ENCODE measurements at places on chromosomes 1 and 21.

GRCh38 chr1:53321366-53321765, 6.5 kb downstream of the LRP8 start:
- no peak for DNase-seq

DNA sequence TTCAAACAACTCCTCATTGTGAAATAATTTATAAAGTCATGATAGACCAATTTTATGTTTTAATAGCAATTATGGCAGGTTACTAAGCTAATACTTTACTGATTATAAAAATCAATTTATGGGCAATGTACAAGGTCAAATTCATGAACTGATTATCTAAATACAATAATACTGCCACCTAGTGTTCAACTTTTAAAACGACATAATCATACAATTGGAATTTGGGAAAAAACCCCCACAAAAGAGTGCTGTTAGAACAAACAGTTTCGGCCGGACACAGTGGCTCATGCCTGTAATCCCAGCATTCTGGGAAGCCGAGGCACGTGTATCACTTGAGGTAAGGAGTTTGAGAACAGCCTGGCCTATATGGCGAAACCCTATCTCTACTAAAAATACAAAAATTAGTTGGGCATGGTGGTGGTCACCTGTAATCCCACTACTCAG, 14.0 kb downstream of the GTF2B start:
- no peak for DNase-seq

DNA sequence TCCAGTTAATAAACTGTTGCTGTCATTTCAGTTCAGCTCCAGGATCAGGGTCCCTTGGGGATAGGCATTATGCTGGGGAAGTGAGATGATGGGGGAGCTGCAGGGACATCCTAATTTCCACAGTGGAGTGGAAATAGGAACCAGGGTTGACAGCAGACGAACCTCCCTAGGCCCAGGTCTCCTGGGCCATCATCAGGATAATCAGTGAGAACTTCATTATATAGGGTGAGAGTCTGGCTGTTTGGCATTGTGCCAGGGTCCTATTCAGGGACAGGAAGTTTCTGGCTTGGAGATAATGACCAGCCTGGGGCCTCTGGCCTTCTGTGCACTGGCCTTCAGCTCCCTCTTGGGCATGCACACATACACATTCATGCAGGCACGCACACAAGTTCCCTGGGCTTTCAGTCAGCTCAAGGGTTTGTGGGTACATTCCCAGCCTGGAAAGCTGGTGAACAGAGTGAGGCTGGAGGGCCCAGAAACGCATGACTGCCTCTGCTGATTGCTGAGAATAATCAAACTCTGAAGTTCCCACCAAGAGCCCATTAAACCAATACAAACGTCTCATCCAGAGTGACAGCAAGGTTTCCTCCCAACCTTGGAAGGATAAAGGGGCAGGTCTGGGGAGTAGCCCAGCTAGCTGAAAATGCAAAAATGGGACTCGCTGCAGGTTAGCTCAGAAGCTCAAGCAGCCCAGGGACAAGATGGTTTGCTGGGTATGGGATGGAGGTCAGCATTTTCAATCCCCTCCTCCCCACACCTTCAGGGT, 13.9 kb upstream of the LRIG2 start:
- DNase-seq: no peak

- DNase-seq: no peak
Measured at GRCh38 chr1:217244971-217245370, 385.9 kb downstream of the GPATCH2 start.

- no peak for DNase-seq
Measured at GRCh38 chr21:16519036-16519435, 789.3 kb downstream of the USP25 start.

DNA sequence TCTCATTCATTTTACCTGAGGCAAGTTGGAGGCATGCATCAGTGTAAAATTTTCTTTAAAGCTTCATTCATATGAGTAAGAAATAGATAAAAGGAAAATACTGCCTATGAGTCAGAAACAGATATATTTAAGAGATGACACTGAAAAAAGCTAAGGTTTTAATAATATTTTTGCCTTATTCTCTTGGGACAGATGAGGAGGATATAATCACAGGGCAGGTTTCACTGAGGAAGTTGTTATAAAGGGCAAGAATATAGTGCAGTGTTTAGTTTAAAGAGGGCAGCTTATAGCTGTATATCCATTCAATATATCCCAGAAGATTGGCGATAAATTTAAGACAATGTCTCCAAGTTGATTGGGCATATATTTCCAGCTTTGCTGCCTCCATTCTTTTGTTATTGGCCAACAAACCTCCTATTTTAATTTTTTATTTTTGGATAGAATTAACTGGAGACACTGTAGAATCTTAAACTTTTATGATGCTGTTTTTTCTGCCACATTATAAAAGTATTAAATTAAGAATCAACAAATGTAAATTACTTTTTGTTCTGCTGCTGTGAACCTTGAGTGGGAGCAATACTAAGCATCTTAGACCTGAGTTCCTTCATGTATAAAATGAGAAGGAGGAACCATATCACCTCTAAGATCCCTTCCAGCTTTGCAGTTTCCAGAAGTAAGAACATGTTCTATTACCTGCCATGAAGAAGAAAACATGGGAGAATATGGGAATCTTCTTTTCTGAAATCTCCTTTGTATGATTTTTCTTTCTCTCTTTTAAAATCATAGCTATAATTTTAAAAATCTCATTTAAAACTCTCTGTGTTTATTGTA, 171.6 kb downstream of the S1PR1 start:
- no peak for DNase-seq

- no peak for DNase-seq
Measured at GRCh38 chr1:913491-914130, 10.1 kb upstream of the SAMD11 start.

DNA sequence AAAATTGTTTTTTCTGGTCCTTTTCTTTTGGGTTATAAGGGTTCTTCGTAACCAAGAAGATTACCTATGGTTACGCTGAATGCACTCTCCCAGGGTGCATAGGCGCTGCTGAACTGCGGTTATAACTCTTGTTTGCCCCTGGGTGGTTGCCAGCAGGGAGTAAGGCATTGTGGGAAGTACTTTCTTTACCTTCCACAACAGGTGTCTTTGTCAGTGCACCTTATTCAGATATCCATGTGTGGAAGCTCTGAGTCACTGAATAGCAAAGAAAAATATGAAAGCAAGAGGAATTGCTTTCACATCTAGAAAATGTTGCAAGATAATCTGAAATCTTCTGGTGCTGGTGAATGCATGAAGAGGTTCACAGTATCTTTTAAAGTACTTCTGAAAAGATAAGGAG, 124.4 kb upstream of the CACYBP start:
- DNase-seq: no peak

DNA sequence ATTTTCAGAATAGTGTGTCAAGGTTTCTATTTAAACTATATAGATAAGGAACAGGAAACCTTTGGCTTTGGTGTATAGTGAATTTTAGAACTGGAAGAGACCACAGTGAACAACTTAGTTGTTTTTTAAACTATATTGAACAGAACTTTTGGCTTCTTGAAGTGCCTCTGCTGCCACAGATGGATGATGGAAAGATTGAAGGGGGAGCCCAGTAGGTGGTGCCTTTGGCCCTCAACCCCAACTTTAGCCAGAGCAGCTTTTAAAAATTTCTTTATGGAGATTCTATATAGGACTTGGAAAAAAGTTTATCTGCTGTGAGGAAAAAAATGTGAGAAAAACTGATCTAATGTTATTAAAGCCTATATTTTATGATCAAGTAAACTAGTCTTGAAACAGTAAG, 50.2 kb downstream of the SWT1 start:
- no peak for DNase-seq

- DNase-seq: no peak
Measured at GRCh38 chr1:44154049-44154448, 12.6 kb upstream of the KLF18 start.

GRCh38 chr1:225883616-225884265, 1.6 kb upstream of the TMEM63A start:
- no peak for DNase-seq

DNA sequence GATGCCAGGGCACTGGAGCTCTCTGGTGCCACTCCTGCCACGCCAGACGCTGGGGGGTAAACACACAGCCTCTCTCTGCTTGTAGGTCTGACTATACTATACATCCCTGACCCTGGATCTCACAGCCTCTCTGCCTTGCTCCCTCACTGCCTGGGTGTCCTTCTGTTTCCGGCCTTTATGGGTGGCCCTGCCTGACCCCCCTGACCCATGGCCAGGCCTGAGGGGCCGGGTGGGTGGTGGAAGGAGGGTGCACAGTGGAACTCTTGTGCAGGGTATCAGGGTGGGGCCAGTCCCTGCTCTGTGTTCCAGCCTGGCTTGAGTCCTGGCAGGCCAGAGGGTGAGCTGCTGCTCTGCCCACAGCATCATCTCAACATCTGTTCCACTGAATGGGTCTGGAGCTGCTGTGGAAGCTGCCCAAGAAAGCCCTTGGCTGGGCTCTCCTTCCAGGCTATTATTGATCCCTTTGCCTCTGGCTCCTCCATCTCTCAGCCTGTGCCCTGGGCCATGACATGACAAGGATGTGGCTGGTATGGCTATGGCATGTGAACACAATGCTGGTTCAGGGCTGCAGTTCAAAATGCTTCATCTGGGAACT, 17.2 kb upstream of the SYNC start:
- DNase-seq: no peak

- DNase-seq: no peak
Measured at GRCh38 chr1:193729429-193729828, 543.0 kb upstream of the B3GALT2 start.

DNA sequence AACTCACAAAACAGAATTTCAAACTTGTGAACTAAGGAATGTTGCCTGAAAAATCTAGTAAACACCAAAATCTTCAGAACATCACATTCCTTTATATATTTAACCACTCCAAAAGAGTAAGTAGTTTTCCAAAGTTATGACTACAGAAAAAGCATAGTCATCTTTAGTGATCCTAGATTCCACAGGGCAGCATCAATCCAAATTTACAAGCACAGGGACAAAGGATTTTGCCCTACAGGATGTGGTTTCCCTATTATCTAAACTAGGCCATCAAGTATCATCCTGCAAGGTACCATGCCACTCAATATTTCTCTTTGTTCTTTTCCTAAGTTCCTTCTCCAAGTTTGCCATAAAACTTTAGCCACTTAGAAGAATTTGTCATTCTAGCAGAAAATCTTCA, 33.0 kb downstream of the COP1 start:
- no peak for DNase-seq

GRCh38 chr1:52520148-52520547, 32.7 kb downstream of the TUT4 start:
- DNase-seq: no peak

DNA sequence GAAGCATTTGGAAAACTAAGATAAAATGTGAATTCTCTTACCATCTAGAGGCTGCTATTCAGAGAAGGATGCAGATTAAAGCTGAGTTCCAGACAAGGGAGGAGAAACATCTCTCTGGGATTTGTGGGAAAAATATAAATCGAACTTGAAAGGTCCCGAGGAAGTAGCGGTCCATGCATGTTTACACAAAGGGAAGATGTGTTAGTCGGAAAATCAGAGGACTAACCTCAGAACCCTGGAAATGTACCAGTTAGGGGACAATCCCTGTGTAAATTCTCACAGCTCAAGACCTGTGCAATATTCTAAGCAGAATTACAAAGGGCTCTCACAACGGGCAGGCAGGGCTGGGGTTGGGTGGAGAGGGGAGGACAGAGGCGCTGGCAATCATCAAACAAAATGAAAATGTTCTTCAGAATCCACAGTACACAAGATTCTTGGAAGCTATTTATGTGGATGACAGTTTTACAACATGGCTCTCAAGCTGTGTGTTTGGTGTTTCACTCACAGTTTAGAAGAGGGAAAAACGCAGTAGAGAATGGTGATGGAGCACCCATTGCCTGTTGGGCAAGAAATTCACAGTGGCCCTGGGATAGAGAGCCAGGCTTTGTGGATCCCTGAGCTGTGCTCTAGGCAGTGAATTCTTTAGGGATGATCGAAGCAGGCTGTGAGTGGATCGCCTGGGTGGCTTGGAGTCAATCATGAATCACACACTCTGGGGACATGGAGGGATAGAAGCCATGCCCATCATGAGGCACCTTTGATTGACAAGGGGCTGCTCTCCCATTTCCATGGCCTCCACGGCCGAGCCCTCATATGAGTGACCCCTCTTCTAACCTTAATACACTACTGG, 47.6 kb downstream of the KCNJ6 start:
- no peak for DNase-seq

GRCh38 chr1:245605480-245606156, 450.8 kb downstream of the KIF26B start:
- no peak for DNase-seq

GRCh38 chr1:201570886-201571624, 32.1 kb downstream of the NAV1 start:
- no peak for DNase-seq

- DNase-seq: no peak
Measured at GRCh38 chr1:241822846-241823245, 25.2 kb upstream of the EXO1 start.

DNA sequence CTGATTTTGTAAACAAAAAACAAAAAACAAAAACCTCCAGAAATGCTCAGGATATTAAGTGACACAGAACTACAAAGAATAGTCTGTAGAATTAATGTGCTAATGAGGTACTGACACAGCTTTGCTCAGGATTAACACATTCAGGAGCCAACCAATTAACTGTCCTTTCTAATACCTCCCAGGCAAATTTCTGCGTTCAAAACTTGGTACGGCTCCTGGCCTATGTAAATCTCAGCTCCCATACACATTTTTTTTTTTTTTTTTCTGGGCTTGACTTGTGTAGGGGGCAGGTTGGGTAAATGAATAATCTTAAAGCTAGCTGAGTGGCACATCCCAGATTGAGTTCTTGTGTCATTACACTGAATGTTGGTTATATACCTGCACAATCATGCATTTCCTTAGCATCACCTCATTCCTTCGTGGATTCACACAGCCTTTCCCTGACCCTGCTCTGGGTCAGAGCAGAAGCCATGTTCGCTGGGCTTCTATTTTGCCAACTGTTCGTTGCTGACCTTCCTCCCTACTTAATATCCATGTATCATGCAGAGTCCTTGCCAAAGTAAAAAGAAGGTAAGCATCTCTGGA, 12.6 kb upstream of the IER5 start:
- no peak for DNase-seq
